IMR-90 (cell line): ENCODE measurements at places on chromosomes 6 and 20. TPM values are rescaled to one million over a fixed set of nuclear protein-coding genes. Genes with fewer than 3 reads are reported as not detected.

DNA sequence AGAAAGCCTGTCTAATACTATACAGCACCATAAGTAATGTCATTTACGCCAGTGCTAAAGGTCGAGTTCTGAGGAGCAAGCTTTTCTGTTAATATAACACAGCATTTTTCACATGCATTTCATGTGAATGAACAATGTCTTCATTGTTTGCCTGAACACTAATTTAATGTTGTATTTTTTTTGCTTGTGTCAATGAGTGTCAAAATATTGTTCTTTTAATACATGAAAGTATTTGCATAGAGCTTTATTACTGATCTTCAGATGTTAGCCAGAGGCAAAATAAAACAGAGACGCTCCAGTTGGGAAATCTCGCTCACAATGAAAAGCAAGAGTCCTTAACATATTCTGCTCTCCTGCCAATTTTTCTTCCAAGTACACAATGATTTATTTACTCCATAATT is 151.8 kb downstream of the FOXC1 start:
- H3K36me3 ChIP-seq, result no peaks in the 10 kb centered on the region
- H3K4me1 ChIP-seq, result peaks cover 2% of the 10 kb centered on the region; the same call in 1 of the 2 replicates
- DNase-seq, result no peak
- H3K4me3 ChIP-seq, result no peak overlapping the region
- no peak overlapping the region for H3K27ac ChIP-seq

DNA sequence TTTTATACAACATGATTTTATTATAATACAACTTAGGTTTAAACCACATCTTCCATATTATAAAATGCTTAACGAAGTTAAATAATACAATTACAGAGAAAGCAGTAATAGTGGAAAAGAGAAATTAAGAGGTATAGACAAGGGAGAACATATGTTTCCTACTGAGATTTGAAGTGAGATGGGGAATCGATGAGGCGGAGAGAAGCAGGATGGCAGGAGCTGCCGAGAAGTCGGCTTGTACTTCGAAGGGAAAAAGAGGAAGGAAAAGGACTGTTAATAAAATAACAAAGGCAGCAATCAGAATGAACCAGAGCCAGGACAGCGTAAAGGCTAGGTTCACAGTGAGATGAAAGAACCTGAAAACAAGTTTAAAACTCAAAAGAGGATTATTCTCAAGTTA is 15.4 kb downstream of the FBXL4 start:
- no peak overlapping the region for H3K27ac ChIP-seq
- DNase-seq, result no peak
- no peaks in the 10 kb centered on the region for H3K4me1 ChIP-seq
- H3K27me3 ChIP-seq, result no peaks in the 10 kb centered on the region
- no peak overlapping the region for H3K4me3 ChIP-seq
- 0 out of 2 replicates have a peak, but pooled peaks cover under 1% of the 10 kb centered on the region for H3K36me3 ChIP-seq

GRCh38 chr6:167543602-167544497 is 219.0 kb downstream of the TTLL2 start:
- H3K27ac ChIP-seq, result no peak overlapping the region
- DNase-seq, result no peak
- no peak overlapping the region for H3K4me3 ChIP-seq
- H3K4me1 ChIP-seq, result no peaks in the 10 kb centered on the region
- H3K36me3 ChIP-seq, result no peaks in the 10 kb centered on the region
- H3K27me3 ChIP-seq, result no peaks in the 10 kb centered on the region

- H3K36me3 ChIP-seq, result peaks cover 5% of the 10 kb centered on the region; the same call in 1 of the 2 replicates
- no peaks in the 10 kb centered on the region for H3K4me1 ChIP-seq
- no peak overlapping the region for H3K4me3 ChIP-seq
- peak; percentile 12 for DNase-seq
Observed at GRCh38 chr20:3551681-3552434, 81.0 kb downstream of the ATRN start.

GRCh38 chr20:42093542-42094440 is 475.6 kb upstream of the CHD6 start:
- no peaks in the 10 kb centered on the region for H3K27me3 ChIP-seq
- H3K4me1 ChIP-seq, result no peaks in the 10 kb centered on the region
- H3K36me3 ChIP-seq, result no peaks in the 10 kb centered on the region

- H3K27me3 ChIP-seq, result peaks cover 9% of the 10 kb centered on the region
- H3K4me1 ChIP-seq, result no peaks in the 10 kb centered on the region
- H3K4me3 ChIP-seq, result no peak overlapping the region
- no peaks in the 10 kb centered on the region for H3K36me3 ChIP-seq
- H3K27ac ChIP-seq, result no peak overlapping the region
Observed at GRCh38 chr6:137001299-137001976, 43.3 kb downstream of the IL20RA start.

GRCh38 chr6:21393441-21394165 is 199.9 kb upstream of the SOX4 start:
- no peaks in the 10 kb centered on the region for H3K27me3 ChIP-seq
- H3K36me3 ChIP-seq, result no peaks in the 10 kb centered on the region
- no peak overlapping the region for H3K4me3 ChIP-seq
- DNase-seq, result no peak

- H3K27ac ChIP-seq, result peak overlapping the region; percentile 83
- DNase-seq, result peak; percentile 99
- no peaks in the 10 kb centered on the region for H3K36me3 ChIP-seq
- H3K4me1 ChIP-seq, result peaks cover 7% of the 10 kb centered on the region
Observed at GRCh38 chr6:134436281-134436815, 118.4 kb upstream of the SGK1 start.

DNA sequence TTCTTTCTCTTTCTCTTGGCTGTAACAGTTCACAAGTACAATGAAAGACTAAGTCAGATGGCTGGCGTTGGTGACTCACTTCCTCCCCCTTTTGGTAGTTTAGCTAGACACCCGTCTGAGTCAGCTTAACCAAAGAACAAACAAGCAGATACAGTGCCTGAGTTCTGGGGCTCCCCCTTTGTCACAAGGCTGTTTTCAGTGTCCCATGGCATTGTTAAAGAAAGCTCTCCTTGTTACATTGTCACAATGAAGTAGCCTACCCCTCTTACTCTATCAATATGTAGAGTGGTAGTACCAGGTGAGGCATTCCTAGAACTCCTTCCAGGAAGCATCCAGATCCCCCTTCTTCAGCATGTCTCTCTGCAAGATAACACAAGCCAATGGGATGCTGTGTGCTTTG is 38.6 kb downstream of the KIAA0408 start:
- no peak overlapping the region for H3K4me3 ChIP-seq
- H3K36me3 ChIP-seq, result no peaks in the 10 kb centered on the region
- peaks cover 3% of the 10 kb centered on the region; the same call in 1 of the 2 replicates for H3K4me1 ChIP-seq
- no peak overlapping the region for H3K27ac ChIP-seq
- no peaks in the 10 kb centered on the region for H3K27me3 ChIP-seq
- peak; percentile 97 for DNase-seq

GRCh38 chr6:33995309-33996119 is 150.4 kb downstream of the GRM4 start:
- no peaks in the 10 kb centered on the region for H3K4me1 ChIP-seq
- no peak overlapping the region for H3K27ac ChIP-seq
- H3K4me3 ChIP-seq, result no peak overlapping the region
- DNase-seq, result no peak

GRCh38 chr6:158686791-158687381 is 37.0 kb downstream of the SYTL3 start:
- H3K36me3 ChIP-seq, result no peaks in the 10 kb centered on the region
- peaks cover 2% of the 10 kb centered on the region; the same call in 1 of the 2 replicates for H3K4me1 ChIP-seq
- no peak overlapping the region for H3K27ac ChIP-seq
- H3K27me3 ChIP-seq, result no peaks in the 10 kb centered on the region
- no peak overlapping the region for H3K4me3 ChIP-seq
- no peak for DNase-seq

- H3K4me1 ChIP-seq, result peaks cover 11% of the 10 kb centered on the region
- DNase-seq, result peak; percentile 96
- no peaks in the 10 kb centered on the region for H3K27me3 ChIP-seq
- H3K36me3 ChIP-seq, result peaks cover 49% of the 10 kb centered on the region
- H3K4me3 ChIP-seq, result no peak overlapping the region
Observed at GRCh38 chr20:62887152-62887859, 25.7 kb upstream of the TCFL5 start.

DNA sequence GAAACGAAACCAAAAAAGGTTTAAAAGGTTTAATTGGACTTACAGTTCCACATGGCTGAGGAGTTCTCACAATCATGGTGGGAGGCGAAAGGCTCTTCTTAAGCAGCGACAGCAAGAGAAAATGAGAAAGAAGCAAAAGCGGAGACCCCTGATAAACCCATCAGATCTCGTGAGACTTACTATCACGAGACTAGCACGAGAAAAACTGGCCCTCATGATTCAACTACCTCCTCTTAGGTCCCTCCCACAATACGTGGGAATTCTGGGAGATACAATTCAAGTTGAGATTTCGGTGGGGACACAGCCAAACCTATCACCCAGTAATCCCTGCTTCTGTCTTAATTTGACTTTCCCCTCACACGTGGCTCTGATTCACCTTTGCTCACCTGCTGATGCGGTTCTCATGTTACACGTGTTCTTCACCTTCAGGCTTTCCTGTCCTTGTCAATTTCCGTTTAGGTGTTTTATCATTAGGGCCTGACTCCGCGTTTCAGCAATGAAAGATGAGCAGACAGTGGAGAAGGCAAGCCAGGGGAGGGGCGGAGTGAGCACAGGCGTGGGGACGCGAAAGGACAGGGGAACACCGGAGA is 57.1 kb downstream of the AGPAT4 start:
- no peak overlapping the region for H3K27ac ChIP-seq
- DNase-seq, result no peak
- peaks cover 6% of the 10 kb centered on the region for H3K4me1 ChIP-seq
- peaks cover 1% of the 10 kb centered on the region for H3K36me3 ChIP-seq
- no peak overlapping the region for H3K4me3 ChIP-seq

- no peaks in the 10 kb centered on the region for H3K36me3 ChIP-seq
- H3K27me3 ChIP-seq, result no peaks in the 10 kb centered on the region
- no peak overlapping the region for H3K4me3 ChIP-seq
- peak; percentile 15 for DNase-seq
Observed at GRCh38 chr20:8909596-8909995, 159.3 kb upstream of the PLCB4 start.

GRCh38 chr6:119960456-119960855 is 610.9 kb upstream of the MAN1A1 start:
- no peak for DNase-seq
- no peaks in the 10 kb centered on the region for H3K27me3 ChIP-seq
- no peaks in the 10 kb centered on the region for H3K4me1 ChIP-seq

DNA sequence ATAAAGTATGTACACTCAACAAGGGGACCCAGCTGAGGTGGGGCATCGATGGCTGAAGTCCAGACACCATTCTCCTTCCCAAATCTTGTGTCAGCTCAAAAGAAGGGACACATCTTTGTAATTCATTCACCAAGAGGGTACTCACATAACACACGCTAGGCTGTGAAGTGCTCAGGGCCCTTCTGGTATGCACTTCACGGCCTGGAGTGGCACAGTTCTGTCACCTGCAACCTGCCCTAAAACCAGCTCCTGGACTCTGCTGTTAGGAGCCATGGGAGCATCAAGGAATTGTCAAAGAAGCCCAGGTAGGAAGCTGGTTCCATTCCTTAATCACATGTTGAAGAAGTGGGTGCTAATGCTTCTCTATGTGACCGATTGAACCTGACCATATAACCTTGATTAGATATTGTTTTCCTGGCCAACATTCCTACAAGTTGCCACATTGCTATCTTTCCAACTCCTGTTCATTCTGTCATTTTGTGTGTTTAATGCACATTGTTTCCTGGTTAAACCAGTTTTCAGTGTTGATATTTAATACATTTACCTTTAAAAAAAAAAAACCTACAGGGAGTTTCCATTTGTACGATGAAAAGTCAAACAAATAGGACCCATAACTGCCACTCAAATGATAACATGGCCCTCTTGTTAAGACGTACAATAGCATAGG is 127.3 kb downstream of the TNFRSF21 start:
- no peaks in the 10 kb centered on the region; the same call in 1 of the 2 replicates for H3K4me1 ChIP-seq

DNA sequence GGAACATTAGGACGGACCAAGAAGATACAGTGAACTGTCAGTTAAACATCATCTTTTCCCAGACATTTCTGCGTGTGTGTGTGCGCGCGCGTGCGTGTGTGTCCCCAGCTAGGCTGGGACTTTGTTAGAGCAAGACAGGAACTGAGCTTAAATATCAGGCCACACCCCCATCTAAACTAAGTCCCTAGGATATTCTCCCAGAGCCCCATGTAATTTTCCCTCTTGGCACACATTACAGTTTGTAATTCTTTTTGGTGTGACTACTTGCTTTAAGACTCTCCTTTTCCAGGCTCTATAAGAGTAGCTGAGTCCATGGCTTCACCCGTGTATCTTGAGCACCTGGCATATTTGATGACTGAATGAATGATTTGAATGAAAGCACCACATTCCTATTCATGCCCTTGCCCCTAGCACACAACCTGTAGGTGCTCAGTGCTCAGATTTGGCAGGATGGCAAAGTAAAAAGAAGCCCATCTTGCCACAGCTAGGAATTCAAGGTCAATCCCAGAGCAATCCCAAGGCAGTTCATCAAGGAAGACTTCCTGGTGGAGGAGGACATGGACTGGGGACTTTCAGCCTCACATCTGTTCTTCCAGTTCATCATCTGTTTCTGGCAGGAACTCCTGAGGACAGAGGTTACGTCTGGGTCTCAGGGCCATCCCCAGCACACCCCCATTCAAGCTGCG is 69.2 kb downstream of the MRPL14 start:
- H3K36me3 ChIP-seq, result no peaks in the 10 kb centered on the region
- H3K27me3 ChIP-seq, result no peaks in the 10 kb centered on the region
- no peak overlapping the region for H3K4me3 ChIP-seq

GRCh38 chr6:82555801-82556200 is 192.2 kb downstream of the TPBG start:
- DNase-seq, result peak; percentile 19
- no peaks in the 10 kb centered on the region for H3K36me3 ChIP-seq
- H3K4me3 ChIP-seq, result no peak overlapping the region
- no peak overlapping the region for H3K27ac ChIP-seq

SLPI gene
- total RNA-seq, result not detected in 2 replicates

CCND3 gene
- 19.2 and 19.4 TPM in 2 replicates for total RNA-seq

LAMA4 gene
- total RNA-seq, result 29.7 and 35.8 TPM in 2 replicates

LHFPL5 gene
- total RNA-seq, result not detected in 2 replicates

NDRG3 gene
- total RNA-seq, result 31.9 and 34.2 TPM in 2 replicates

SLC35F1 gene
- not detected in 2 replicates for total RNA-seq

IL17A gene
- not detected in 2 replicates for total RNA-seq

E2F3 gene
- total RNA-seq, result 2.3 and 3.3 TPM in 2 replicates

RBPJL gene
- not detected in 2 replicates for total RNA-seq

OPRM1 gene
- total RNA-seq, result not detected in 2 replicates

NT5E gene
- 280 and 281 TPM in 2 replicates for total RNA-seq

DEFB132 gene
- total RNA-seq, result not detected in 2 replicates

DEFB124 gene
- not detected in 2 replicates for total RNA-seq

ANKRD66 gene
- total RNA-seq, result not detected in 2 replicates
